ENCODE measurements at places on chromosomes 1 and 21.

DNA sequence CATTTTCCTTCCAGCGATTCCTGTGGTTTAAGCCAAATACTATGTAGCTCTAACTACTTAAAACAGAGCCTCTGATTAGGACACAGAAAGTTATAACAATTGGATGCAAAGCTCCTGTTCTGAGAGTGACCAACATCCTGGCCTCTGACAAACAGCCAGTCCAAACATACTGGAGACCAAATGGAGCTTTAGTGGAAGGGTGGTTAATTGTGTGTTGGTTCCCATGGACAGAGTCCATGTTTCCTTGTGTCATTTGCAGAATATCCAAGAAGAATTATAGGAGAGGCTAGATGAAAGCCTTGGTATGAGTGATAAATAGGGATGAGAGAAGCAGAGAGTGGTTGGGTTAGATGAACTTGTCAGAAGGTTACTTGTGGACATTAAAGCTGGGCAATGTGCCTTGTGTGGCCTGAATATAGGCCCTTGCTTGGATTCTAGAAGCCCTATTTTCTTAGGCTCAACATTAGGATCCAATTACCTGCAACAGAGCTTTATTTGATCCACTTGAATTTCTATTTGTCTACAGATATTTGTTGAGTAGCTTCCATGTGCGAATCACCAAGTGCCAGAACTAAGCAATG, 180.5 kb upstream of the GORAB start:
- DNase-seq: no peak

- no peak for DNase-seq
These were observed 113.7 kb upstream of the SLC35F3 start for GRCh38 chr1:233790662-233791371.

- no peak for DNase-seq
These were observed 41.5 kb downstream of the SLC66A1 start for GRCh38 chr1:19353596-19353995.

DNA sequence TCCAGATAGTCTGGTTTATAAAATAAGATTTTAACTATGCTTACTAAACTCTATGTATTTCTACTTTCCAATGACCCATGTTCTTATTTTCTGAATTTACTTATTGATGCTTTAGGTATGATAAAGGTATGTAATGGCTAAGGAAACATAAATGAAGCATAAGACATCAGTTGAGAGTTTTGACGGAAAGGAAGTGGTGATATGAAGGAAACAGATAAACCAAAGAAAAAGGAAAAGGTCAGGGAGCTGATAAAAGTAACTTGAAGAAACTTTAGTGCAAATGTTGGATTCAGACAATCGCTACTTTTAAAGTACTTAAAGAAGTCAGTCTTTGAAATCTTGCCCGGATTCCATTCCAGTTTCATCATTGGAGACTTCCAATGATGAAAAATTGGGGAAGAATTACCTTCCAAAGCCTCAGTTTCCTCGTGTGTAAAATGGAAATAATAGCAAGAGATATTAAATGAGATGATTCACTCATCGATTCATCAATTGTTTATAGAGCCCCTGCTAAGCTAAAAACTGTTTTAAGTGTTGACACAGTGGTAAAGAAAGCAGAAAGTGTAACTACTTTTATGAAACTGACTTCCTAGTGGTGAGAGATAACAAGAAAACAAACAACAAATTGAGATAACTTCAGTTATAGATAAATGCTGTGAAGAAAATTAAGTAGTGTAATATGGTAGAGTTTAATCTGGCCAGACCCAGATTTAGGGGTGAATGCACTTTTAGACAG, 10.6 kb downstream of the PTPRC start:
- DNase-seq: no peak

- no peak for DNase-seq
These were observed 62.5 kb upstream of the PRDX6 start for GRCh38 chr1:173414539-173415226.

- DNase-seq: no peak
These were observed 123.0 kb upstream of the IGSF21 start for GRCh38 chr1:17984583-17984982.

DNA sequence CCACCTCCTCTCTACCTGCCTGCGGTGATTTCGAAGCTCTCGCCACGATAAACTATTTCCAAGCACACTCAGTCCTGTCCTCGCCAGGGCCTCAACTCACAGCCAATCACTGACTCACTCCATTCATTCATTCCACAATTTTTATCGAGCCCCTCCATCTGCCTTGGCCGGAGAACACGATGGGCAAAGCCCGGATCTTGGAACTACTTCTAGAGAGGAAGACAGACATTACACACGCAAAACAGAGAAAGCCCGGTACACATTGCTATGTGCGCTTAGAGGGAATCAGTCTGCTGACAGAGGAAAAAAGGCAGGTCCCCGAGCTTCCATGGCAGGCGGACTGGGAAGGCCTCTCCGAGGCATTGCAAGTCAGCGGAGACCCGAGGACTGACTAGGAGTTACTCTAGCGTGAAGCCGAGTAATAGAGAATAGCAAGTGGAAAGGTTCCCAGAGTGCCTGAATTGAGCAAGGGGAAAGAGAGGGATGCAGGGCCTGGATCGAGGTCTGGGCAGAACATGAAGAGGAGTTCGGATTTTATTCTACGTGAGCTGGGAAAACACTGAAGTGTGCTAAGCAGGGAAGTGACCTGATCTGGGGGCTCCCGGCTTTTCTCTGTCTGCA, 54.2 kb upstream of the DNAJC6 start:
- no peak for DNase-seq

Measured in T-helper 9 cell (primary cell).